Activated CD8-positive, alpha-beta memory T cell treated with anti-CD3 and anti-CD28 coated beads, Interleukin-2, amount 10 ng/mL, durations not matched to agents 7 days and 5 days (primary cell): ENCODE measurements at places on chromosomes 4 and X. TPM values are rescaled to one million over a fixed set of nuclear protein-coding genes. Genes with fewer than 3 reads are reported as not detected.

The TNIP3 gene
- total RNA-seq: 9.3 TPM

The LRCH2 gene
- not detected for total RNA-seq

The CCDC120 gene
- total RNA-seq: 6.9 TPM

DNA sequence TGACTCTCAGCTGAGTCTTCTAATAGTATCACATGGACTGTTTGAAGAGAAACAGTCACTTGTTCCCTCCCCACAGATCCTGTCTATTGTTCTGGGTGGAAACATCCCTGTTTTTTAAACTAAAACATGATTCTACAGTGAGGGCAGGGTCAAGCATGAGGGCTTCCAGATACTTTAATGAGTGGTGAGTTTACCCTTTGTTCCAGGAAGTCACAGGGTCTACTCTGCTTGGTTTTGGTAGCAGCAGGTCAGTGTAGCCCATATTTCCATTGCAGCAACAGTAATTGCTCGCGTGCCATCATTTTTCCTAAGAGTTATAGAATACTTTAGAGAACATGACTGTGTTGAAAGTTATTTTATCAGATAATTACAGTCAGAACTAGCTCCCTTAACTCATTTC lies 87.4 kb downstream of the ZNF732 start:
- H3K4me1 ChIP-seq: no peaks in the 10 kb centered on the region
- no peaks in the 10 kb centered on the region for H3K27me3 ChIP-seq
- no peak for DNase-seq
- no peak overlapping the region for H3K4me3 ChIP-seq
- no peak overlapping the region for H3K27ac ChIP-seq

GRCh38 chr4:75660491-75660890 lies 12.7 kb downstream of the G3BP2 start:
- H3K4me3 ChIP-seq: no peak overlapping the region
- H3K4me1 ChIP-seq: peaks cover 60% of the 10 kb centered on the region
- no peaks in the 10 kb centered on the region for H3K27me3 ChIP-seq
- no peak for DNase-seq

DNA sequence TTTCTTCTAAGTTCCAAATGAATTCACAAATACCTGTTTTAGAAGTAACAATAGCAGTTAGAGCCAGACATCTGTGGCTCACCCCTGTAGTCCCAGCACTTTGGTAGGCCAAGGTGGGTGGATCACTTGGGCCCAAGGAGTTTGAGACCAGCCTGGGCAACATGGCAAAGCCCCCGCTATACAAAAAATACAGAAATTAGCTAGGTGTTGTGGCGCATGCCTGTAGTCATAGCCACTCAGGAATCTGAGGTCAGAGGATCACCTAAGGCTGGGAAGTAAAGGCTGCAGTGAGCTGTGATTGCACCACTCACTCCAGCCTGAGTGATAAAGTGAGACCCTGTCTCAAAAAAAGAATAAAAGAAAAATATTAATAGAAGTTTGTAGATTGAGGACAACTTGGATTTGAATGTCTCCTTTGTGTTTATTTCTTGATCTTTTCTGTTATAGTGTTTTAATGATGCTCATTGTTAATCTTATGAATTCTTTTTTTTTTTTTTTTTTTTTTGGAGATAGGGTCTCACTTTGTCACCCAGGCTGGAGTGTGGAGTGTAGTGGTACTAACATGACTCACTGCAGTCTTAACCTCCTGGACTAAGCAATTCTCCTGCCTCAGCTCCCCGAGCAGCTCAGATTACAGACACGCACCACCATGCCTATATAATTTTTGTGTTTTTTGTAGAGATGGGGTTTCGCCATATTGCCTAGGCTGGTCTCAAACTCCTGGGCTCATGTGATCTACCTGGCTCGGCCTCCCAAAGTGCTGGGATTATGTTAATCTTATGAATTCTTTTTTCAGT lies 30.7 kb upstream of the RAPGEF2 start:
- peaks cover 3% of the 10 kb centered on the region for H3K4me1 ChIP-seq
- H3K4me3 ChIP-seq: no peak overlapping the region
- DNase-seq: no peak
- peaks cover 2% of the 10 kb centered on the region for H3K27me3 ChIP-seq
- H3K36me3 ChIP-seq: no peaks in the 10 kb centered on the region

DNA sequence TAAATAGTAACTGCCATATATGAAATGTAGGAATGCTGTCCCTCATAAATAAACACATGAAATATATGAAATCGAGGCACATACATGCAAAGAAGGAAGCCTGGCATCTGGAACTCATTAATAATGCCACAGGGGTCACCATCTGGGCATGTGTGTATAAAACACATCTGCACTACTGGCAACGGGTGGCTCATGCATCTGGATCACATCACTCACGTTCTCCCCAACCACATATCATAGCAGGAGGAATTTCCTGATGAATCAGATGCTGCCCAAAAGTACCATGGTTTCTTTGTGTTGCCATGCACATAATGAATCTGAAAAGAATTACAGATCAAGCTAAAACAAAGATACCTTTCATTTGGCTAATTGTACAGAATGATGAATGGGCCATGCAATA lies 28.6 kb downstream of the RNF175 start:
- H3K27ac ChIP-seq: no peak overlapping the region
- H3K27me3 ChIP-seq: peaks cover 65% of the 10 kb centered on the region
- no peak overlapping the region for H3K4me3 ChIP-seq
- no peak for DNase-seq
- H3K36me3 ChIP-seq: no peaks in the 10 kb centered on the region
- H3K4me1 ChIP-seq: peaks cover 10% of the 10 kb centered on the region

DNA sequence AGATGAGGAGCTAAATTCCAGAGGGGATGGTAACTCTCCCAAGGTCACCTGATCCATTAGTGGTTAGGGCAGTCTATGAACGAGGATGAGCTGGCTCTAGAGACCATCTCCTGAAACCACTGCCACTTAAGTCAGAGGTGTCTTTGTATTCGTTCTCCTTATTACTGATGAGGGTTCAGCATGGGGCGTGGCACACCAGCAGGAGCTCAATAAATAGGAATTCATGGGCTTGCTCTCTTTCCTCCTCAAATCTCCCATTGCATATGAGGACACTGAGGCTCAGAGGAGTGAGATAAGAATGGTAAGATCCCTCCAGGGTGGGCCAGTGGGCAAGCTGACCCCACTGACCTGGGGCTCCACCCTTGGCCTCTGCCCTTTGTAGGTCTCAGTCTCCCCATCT lies 1.7 kb upstream of the GATA1 start:
- no peak overlapping the region for H3K27ac ChIP-seq
- DNase-seq: no peak
- peaks cover 12% of the 10 kb centered on the region for H3K27me3 ChIP-seq
- H3K4me1 ChIP-seq: peaks cover 5% of the 10 kb centered on the region
- no peaks in the 10 kb centered on the region for H3K36me3 ChIP-seq

- no peaks in the 10 kb centered on the region for H3K27me3 ChIP-seq
- no peak overlapping the region for H3K27ac ChIP-seq
- DNase-seq: no peak
- no peak overlapping the region for H3K4me3 ChIP-seq
- H3K36me3 ChIP-seq: no peaks in the 10 kb centered on the region
- H3K4me1 ChIP-seq: no peaks in the 10 kb centered on the region
Observed at GRCh38 chr4:96766359-96766758, 926.5 kb downstream of the PDHA2 start.

GRCh38 chr4:8541981-8542715 lies 38.0 kb upstream of the GPR78 start:
- H3K4me1 ChIP-seq: peaks cover 6% of the 10 kb centered on the region
- H3K36me3 ChIP-seq: no peaks in the 10 kb centered on the region
- H3K27ac ChIP-seq: no peak overlapping the region
- no peak overlapping the region for H3K4me3 ChIP-seq

DNA sequence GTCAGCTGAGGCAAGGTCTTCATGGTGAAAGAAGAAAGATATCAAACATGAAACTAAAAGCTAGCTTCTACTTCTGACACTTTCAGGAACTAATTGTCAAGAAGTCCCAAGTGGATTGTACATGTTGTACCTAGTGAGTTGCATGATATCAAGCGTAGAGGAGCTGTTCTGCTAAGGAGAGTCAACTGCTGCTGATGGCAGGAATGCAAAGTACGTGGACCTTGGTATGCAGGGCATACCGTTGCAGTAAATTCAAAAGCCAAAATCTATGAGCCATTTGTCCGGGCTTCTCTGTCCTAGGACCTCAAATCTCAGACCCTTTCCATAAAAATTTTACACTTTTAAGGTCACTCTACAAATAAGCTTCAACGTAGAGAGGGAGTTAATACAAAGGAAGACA lies 446.2 kb downstream of the KCTD8 start:
- no peaks in the 10 kb centered on the region for H3K27me3 ChIP-seq
- H3K4me3 ChIP-seq: no peak overlapping the region
- no peaks in the 10 kb centered on the region for H3K36me3 ChIP-seq
- H3K4me1 ChIP-seq: no peaks in the 10 kb centered on the region
- no peak for DNase-seq

GRCh38 chrX:100863326-100863864 lies 10.8 kb downstream of the NOX1 start:
- H3K4me3 ChIP-seq: no peak overlapping the region
- no peak overlapping the region for H3K27ac ChIP-seq
- H3K36me3 ChIP-seq: no peaks in the 10 kb centered on the region
- no peaks in the 10 kb centered on the region for H3K4me1 ChIP-seq
- peaks cover 12% of the 10 kb centered on the region for H3K27me3 ChIP-seq
- DNase-seq: no peak

DNA sequence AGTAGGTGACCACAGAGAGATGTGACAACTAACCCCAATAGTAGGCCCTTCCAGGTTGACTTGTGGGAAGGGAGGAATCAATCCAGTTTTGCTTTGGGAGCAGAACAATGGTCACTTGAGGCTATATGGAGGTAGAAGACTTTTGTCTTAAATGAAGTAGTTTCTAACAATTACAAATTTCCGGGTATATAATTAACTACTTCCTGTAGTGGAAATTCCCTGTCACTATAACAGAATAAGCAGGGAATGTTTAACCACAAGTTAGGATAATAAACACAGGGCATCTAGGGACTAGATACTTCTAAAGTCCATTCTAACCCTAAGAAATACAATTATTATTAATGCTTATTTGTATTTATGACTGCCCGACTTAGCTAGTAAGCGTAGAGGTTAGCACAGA lies 99.0 kb upstream of the TRPC3 start:
- DNase-seq: no peak
- H3K36me3 ChIP-seq: no peaks in the 10 kb centered on the region
- no peak overlapping the region for H3K27ac ChIP-seq
- H3K4me1 ChIP-seq: no peaks in the 10 kb centered on the region

- H3K27me3 ChIP-seq: no peaks in the 10 kb centered on the region
- H3K4me3 ChIP-seq: no peak overlapping the region
- no peak overlapping the region for H3K27ac ChIP-seq
- DNase-seq: no peak
- no peaks in the 10 kb centered on the region for H3K4me1 ChIP-seq
Observed at GRCh38 chrX:74138943-74139342, 165.0 kb upstream of the ZCCHC13 start.

DNA sequence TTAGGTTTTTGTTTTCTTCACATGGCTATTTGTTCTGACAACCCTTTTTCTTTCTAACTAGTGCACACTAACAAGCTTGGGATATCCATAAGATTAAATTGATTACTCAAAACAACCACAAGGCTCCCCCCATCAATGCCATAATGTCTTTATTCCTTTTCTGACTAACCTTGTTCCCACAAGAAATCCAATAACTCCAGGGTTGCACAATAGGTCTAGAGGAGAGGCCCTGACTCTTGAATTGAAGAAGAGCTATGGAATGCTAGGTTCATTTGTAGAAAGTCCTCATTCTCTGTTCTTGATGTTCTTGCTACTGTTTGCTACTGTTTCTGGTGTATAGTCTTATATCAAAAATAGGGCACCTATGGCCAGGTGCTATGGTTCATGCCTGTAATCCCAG lies 71.0 kb downstream of the PRRG1 start:
- H3K4me3 ChIP-seq: no peak overlapping the region
- no peaks in the 10 kb centered on the region for H3K36me3 ChIP-seq
- no peak for DNase-seq
- no peak overlapping the region for H3K27ac ChIP-seq
- no peaks in the 10 kb centered on the region for H3K4me1 ChIP-seq
